ENCODE measurements at places on chromosomes 4 and X. TPM values are rescaled to one million over a fixed set of nuclear protein-coding genes. Genes with fewer than 3 reads are reported as not detected.
A peak's percentile ranks its signal among the peaks of the same experiment; 100 is the strongest.

- peak; percentile 19 for DNase-seq
Observed at GRCh38 chrX:12548746-12549145, 242.5 kb upstream of the PRPS2 start.

The PGAM4 gene
- not detected for total RNA-seq

GRCh38 chr4:6751611-6752485 is 30.7 kb upstream of the KIAA0232 start:
- no peak for DNase-seq

- no peak for DNase-seq
Observed at GRCh38 chr4:30094887-30095286, 625.3 kb upstream of the PCDH7 start.

The NALF2 gene
- 0.24 TPM for total RNA-seq

The SLC10A4 gene
- total RNA-seq: not detected

DNA sequence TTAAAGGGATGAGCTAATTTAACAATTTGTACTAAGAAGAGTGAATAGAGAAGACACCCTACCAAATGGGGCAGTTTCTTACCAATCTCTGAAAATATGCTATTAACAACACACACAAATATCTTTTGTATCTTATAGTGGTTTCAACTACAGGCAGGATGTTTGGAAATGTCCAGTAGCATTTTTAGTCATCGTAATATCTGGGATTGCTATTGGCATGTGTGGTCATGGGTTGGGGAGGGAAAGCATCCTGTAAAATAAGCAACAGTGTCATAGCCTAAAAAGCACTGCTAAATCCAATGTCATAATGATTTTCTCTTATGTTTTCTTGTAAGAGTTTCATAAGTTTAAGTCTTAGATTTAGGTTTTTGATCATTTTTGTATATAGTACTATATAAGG is 29.3 kb upstream of the ABCG2 start:
- no peak for DNase-seq

The PAGE4 gene
- 2.6 TPM for total RNA-seq

The MCUB gene
- 19.0 TPM for total RNA-seq

GRCh38 chrX:118989886-118990285 is 15.5 kb downstream of the LONRF3 start:
- DNase-seq: no peak

GRCh38 chr4:154009191-154009590 is 220.3 kb upstream of the SFRP2 start:
- no peak for DNase-seq

The SHROOM3 gene
- 33.2 TPM for total RNA-seq

The INTS6L gene
- total RNA-seq: 15.4 TPM

DNA sequence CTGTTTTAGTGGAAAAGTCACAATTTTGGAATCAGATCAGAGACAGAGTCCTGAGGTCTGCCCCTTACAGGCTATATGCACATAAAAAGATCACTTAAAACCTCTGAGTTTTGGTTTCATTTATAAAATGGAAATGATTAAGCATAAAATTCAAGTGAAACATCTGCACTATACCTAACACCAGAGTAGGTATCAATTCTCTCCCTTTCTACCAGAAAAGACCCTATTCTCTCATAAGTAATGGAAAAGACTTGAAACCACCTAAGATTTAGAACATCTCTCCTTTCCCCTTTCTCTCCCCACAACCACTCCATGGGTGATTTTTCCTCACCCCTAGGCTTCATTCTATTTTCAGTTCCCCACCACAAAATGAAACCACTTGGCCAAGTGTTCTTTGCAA is 907 bp downstream of the LHFPL1 start:
- DNase-seq: no peak

- no peak for DNase-seq
Observed at GRCh38 chrX:140292961-140293360, 211.9 kb downstream of the SOX3 start.

The GUCY1B1 gene
- 53.9 TPM for total RNA-seq

The PNMA3 gene
- 15.4 TPM for total RNA-seq

DNA sequence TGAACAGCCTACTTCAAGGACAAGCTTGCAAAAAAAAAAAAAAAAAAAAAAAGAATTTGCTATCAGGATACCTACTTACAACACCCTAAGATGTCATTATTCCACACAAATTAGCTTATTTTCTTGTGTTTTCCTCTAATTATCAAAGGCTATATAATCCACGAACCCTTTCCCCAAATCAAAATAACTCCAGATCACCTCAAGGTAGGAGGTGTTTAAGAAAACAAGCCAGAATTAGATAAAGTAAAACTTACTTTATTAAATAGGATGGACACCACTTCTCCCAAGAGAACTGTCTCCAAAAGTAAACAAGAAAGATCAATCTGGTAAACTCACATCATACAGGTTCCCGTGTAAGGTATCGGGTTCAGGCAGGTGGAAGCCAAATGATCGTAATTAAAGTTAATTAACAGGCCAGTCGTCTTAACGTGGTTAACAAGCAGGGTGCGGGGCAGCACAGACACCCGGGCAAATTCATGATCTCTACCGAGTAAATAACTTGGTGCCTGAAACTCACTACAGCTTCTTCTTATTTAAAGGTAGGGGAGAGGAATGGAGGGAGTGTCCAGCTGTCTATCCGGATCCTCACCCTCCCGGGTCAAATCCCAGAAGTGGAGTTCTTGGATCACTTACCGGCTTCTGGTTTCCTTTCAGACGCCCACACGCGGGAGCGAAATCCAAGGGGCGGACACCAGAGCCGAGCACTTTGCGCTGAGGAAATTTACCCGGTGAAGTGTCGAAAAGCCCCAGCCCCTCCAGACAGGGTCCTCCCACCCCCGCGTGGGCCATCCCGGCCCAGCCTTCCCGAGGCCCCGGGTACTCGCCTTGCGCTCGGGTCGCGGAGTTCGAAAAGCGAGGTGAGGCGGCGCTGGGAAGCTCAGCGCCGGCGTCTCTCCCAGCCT is 708 bp downstream of the ARAP2 start:
- peak; percentile 37 for DNase-seq

DNA sequence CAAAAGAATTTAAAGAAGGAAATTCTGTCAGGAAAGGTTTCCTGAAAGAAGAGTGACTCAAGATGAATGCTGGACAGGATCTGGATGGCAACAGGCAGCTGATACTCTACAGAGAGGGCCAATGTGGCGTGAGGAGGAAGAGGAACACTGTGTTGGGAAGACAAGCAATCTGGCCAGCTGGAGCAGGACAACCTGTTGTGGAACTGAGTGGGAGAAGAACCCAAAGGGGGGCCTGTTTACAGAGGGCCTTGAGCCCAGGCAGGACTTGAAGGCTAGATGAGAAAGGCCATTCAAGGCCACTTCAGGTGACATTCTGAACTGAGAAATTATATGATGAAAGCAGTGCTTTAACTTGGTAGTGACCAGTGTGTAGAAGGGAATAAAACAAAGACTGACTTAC is 8.5 kb downstream of the OTUD4 start:
- no peak for DNase-seq

- no peak for DNase-seq
Observed at GRCh38 chr4:111930659-111931058, 214.6 kb upstream of the FAM241A start.

The TSPYL2 gene
- total RNA-seq: 22.4 TPM

- no peak for DNase-seq
Observed at GRCh38 chr4:36115312-36115711, 129.0 kb downstream of the ARAP2 start.

DNA sequence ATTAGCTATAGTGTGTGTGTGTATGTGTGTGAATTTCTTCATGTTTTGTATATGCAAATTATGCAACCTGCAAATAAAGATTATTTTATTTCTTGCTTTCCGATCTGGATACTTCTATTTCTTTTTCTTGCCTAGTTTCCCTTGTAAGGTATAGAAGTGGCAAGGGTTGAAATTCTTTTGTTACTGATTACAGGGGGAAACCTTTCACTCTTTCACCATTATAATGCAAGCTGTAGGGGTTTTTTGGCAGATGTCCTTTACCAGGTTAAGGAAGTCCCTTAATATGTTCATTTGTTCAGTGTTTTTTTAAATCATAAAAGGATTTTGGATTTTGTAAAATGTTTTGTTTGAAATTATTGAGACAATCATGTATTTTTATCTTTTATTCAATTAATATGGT is 44.3 kb upstream of the PDE5A start:
- DNase-seq: no peak

DNA sequence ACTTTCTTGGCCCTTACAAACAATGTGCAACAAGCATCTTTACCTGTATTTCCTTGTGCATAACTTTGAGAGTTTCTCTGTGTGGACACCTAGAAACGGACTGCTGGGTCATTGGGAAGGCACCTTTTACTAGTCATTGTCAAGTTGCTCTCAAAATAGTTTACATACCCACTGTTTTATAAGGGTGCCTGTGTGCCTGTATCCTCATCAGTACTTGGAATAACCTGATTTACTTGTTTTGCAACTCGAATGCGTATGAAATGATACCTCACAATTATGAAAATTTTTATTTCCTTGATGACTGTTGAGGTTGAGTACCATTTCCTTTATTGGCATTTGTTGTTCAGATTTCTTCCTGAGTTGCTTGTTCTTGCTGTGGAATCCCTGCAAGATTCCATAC is 150.8 kb downstream of the STIM2 start:
- DNase-seq: no peak

The NUDT10 gene
- 4.1 TPM for total RNA-seq
